ENCODE measurements at places on chromosomes 1 and 21.
A peak's percentile ranks its signal among the peaks of the same experiment; 100 is the strongest.

DNA sequence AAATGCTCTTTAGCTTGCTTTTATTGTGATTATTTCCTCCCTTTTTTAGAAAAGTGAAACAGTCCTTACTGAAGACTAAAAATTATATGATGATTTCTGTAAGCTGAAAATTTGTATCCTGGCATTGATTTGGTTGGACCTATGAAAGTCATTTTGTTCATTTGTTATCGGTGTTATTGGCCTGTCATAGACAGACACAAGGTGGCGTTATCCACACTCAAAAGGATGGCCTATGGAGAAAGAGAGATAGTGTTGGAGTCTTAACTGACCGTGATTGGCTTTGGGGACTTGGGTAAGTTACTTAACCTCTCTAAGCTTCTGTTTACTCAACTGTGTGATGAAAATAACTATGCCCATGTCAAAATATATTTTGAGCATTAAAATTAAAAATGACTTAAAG is 203.6 kb upstream of the CHODL start:
- no peak for DNase-seq

DNA sequence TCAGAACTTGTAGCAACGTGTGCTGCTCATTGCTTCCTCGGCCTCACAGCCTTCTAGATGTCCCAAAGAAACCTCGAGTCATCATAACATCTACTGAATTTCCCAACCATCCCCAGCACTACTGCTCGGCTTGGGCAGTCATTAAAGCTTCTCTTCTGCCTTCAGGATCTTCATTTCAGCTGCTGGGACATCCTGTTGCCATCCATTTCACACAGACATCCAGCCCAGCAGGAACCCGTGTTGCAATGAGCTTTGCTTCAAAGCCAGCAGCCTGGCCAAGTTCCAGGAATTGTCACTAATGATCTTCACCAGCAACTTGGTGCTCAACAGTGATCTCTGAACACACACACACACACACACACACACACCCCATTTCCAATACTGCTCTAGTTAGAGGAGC is 18.5 kb downstream of the WLS start:
- DNase-seq: peak; percentile 27

DNA sequence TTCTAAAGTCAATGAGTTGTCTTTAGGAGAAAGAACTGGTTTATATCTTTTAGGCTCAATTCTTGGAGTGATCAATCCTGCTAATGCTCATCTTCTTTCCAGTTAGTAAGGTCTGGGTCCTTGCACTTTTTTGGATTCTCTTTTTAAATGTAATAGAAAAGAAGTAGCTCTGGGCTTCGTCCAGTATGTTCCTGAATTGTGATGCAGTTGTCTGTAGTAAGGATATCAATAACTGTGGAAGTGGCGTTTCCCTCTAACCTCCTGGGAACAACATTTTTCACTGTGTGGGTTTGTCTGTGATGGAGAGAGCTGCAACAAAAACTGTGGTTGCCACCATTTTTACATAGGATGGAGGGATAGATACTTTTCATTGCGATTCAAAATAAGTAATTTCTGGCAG is 367.2 kb downstream of the USP25 start:
- DNase-seq: no peak

- no peak for DNase-seq
Observed at GRCh38 chr1:221069178-221069903, 190.1 kb downstream of the HLX start.

DNA sequence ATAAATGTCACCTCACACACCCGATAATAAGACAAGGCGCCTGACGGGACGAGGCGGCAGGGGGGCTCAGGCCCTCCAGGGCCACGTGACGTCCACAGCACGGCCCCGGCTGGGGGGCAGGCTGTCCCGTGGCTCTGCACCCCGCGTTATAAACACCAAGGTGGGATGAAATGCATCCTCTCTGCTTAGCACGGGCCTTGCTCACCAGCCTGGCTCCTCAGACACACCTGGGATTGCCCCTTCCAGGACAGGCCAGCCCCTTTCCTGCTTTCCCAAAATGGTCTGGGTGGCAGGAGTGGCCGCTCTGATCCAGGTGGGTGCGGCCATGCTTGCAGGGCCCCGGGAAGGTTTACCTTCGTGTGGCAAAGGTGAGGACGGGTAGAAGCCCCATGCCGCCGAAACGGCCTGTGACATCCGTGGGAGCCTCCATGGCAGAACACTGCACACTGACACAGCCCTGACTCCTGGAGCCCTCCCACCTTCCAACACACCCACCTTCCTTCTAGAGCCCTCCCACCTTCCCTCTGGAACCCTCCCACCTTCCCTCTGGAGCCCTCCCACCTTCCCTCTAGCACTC is 35.9 kb downstream of the SLC19A1 start:
- DNase-seq: no peak

DNA sequence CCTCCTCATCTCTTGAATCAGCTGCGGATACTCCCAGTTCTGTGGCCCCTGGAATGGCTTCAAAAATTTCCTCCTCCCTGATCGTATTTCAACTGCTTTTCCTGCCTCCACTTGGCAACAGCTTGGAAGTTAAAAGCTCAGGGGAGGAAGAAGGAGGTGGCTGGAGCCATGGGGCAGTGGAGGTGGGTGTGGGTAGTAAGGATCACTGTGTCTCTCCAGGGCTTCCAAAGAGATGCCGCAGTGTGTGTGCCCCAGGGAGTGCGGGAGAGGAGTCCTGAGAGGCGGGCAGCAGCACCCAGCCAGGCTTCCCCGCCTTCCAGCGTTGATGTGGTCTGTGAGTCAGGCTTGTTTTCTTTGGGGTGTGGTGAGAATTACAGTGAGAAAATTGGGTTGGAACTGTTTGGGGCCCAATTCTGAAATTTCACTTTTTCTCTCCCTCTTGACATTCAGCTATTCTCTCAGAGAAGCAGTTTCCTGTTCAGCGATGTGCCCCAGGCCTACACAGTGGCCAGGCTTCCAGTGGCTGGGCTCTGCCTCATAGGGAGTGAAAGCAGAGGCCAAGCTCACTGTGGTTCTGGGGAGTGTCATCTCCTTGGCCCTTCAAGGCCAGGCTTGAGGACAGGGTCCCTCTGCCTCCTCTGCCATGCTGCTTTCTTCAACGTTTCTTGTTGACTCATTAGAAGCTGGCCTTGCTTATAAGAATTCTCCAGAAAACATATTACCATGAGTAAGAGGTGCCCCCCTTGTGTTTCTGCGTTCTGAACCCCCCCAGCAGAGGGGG is 69.0 kb downstream of the PGM1 start:
- DNase-seq: no peak

DNA sequence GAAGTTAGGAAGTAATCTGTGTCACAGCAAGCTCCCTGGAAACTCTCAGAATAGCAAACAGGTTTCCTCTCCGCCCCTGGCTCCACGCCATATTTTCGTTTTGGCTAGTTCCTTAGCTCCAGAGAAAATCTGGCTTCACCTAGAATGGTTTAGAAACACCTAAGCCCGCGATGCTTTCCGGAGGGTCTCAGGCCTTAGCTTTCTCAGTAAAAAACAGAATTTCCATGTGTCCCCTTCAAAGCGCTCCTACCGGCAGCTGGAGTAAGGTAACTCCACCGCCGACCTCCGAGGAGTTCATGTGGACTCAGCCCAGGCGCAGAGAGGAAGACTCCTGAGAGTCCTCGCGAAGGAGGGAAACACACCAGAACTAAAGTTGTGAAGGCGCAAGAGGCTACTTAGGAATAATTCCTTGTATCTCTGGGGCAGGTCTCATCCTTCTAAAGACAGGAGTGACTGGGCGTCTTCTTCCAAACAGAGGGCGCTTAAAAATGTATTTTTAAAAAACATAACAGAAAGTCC is 406 bp downstream of the KIAA0040 start:
- DNase-seq: peak; percentile 42

- DNase-seq: no peak
Observed at GRCh38 chr21:36615274-36615964, 83.5 kb upstream of the SIM2 start.

DNA sequence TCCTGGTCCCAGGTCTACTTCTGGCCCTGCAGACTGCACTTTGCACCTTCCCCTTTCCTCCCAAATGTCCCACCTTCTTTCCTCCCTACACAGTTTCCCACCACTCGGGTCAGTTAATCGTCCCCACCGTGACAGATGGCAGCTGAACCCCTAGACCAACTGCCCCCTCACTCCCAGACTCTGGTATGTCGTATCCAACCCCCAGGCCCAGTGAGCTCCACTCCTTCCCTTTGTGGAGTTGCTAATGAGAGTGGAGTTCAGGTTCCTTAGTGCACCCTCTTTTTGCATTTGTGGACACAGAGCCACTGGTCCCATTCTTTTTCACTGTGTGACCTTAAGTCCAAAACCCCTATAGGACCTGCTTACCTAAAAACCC is 1.8 kb downstream of the MAN1C1 start:
- no peak for DNase-seq

- no peak for DNase-seq
Observed at GRCh38 chr1:116356673-116357072, 16.4 kb upstream of the ATP1A1 start.

DNA sequence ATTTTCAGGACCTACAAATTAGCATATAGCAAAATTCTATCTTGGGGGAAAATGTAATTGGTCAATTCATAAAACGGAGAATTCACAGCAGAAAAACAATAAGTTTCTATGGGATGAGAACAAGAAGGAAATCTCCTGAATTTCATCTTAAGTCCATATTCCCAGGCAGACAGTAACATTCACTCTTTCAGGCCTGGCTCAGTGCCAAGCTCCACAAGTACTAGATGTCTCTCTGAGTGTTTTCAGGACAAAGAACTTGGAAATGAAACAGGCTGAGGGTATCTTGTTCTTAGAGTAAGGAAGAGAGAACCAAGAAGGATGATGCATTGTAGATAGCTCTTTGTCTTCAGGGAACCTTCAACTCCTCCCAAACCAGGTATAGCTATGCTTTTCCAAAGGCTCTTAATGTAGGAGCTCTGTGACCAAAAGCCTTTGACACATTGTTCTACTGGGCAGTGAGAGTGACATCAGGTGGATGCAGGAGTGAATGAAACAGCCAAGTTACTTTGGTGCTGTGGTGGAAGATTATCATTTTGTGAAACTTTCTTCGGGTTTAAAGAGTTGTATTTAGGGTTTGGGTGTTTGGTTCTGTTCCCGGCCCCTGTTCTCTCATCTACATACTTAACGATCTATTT is 298.3 kb downstream of the GPATCH2 start:
- no peak for DNase-seq

DNA sequence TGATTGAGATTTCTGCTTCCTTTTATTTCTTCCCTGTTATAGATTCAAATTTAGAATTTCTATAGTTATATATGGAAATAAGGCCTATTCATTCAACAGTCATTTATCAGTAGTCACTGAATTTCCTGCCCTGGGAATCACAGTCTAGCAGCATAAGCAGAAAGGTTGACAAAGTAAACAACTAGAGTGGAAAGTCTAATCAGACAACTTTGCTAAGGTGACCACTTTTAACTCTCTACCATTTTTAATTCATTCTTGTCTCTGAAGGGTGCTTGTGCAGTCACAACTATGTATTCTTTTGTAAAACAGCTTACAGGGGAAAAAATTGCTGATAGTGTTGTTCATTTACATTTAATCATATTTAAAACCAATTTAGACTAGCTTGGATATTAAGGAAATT is 66.1 kb upstream of the PLA2G4A start:
- DNase-seq: no peak

All from omental fat pad (tissue), 4 donors.